ENCODE measurements at places on chromosomes 1 and 21.

- peak; percentile 93 for DNase-seq
These were observed 22.5 kb downstream of the CHD5 start for GRCh38 chr1:6157528-6158174.

- DNase-seq = no peak
These were observed 68.5 kb downstream of the NIBAN1 start for GRCh38 chr1:184905601-184906322.

DNA sequence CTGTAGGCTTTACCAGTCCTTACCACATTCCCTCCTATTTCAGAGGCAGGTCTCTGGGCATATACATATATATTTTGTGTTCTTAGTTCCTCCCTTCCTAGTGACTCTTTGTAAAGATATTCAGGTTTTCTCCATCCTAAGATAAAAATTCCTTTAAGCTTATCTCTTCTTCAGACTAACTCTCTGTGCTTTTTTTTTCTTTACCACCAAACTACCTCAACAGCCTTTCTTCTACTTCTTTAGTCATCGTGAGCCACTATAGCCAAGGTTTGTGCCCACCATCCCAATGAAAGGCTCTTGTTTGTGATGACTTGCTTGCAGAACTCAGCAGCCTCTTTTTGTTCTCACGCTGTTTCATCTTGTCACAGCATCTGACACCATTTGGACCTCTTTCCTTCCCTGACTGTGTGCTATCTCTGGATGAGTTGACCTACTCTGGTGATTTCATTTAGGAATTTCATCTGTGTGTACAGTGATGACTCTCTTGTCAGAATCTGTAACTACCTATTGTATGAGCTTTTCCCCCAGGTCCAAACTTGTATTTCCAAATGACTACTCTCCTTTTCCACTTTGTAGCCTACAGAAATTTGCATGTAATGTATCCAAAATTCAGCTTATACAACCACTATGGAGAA, 59.0 kb upstream of the MACF1 start:
- DNase-seq = no peak

GRCh38 chr21:22083899-22084298, 1085.7 kb downstream of the NCAM2 start:
- no peak for DNase-seq

DNA sequence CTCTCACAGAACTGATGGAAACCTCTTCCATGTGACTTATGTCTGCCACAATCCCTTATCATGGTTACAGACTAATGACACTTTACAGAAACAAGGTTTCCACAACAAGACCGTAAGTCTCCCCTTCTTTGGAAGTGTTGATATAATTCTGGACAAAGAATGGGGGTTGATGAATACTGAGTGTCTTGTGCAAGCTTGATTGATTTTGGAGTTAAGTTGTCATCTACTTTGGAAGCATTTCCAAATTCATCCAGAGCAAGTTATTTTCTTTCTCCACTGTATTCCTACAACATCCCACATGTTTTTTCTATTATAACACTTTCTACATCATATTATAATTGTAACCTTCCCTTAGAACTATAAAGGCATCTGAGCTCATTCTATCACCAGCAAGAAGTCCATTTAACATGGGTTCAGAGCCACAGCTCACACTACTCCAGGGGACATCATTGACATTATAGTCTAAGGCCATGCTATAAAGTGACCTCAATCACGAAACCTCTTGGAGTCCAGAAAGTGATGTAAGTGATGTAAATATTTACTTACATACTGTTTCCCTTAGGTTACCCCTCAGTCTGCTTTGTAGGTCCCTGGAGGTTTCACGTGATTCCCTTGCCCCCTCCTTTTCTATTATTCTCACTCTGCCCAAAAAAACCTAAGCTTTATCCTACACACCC, 125.7 kb upstream of the PBX1 start:
- DNase-seq = no peak

- no peak for DNase-seq
These were observed 8.5 kb downstream of the C1orf141 start for GRCh38 chr1:67126111-67126746.

DNA sequence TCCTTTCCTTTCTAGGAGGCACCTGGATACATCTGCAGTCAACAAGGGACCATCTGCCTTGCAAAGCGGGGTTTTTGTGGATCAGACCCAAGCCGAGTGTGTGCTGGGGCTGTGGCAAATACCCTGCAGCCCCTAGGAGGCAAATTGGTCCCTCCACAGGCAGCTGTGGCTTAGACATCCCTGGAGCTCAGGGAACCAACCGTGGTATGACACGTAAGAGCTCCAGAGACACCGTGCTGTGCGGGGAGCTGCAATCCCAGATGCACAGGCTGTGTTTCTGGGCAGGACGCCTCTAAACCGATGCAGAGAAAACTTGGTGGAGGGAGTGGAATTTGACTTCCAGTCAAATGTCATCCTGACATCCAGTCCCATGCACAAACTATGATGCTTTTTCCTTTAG, 141.5 kb downstream of the KAZN start:
- no peak for DNase-seq
